ENCODE measurements at places on chromosomes 2 and 18. TPM values are rescaled to one million over a fixed set of nuclear protein-coding genes. Genes with fewer than 3 reads are reported as not detected.

GRCh38 chr18:44465381-44465841 lies 215.3 kb upstream of the SETBP1 start:
- DNase-seq, result no peak

- DNase-seq, result no peak
Observed at GRCh38 chr2:50718146-50718545, 313.8 kb downstream of the NRXN1 start.

- DNase-seq, result peak; percentile 75
Observed at GRCh38 chr2:71452565-71452964, 796 bp upstream of the DYSF start.

DNA sequence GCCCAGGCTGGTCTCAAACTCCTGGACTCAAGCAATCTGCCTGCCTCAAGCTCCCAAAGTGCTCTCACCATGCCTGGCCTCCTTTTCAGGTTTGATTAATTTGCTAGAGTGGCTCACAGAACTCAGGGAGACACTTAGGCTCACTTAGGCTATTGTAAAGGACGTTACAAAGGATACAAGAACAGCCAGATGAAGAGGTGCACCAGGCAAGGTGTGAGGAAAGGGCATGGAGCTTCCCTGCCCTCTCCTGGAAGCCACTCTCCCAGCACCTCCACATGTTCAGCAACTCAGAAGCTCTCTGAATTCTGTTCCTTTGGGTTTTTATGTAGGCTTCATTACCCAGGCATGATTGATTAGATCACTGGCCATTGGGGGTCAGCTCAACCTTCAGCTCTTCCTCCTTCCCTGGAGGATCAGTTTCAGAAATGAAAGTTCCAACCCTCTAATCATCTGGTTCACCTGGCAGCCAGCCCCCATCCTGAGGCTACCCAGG lies 78.7 kb upstream of the RGPD5 start:
- DNase-seq, result peak; percentile 14

GRCh38 chr2:70766357-70767078 lies 1.5 kb downstream of the ADD2 start:
- DNase-seq, result no peak

DNA sequence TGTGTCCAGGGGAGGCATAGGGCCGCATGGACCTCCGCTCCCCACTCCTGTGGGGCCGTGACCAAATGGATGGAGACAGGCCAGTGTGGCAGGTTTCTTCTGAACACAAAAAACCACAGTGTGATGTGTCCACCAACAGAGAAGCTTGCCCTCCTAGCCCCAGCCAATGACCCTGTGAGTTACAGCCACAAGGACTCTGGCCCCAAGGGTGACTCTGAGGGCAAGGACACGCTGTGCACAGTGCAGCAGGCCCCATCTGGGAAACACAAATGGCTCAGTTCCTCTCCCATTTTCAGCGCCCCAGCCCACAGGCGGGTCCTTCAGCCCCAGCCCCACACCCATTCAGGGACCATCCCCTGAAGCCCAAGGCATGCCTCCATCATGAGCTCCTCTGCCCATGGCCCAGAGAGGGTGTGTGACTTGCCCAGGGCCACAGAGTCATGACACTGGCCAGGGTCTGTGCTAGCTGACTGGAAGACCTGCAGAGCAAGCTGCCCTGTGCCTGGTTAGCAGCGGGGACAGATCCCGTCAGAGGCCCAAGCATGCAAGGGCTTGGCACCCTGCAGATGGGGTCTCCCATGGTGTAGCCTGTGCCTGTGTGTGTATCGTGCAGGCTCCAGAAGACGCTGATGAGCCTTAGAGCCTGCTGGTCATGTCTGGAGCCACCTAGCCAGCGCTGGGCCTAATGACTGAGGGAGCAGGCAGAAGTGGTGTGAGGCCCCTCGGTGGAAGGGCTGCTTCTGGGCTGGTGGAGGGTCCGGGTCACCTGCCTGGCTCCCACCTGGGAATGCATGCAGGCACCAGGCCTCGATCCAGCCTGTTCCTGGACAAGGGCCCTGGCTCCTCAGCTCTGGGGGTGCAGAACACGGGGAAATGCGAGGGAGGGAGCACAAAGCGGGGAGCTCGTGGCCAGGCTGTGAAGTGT lies 47.7 kb downstream of the HS6ST1 start:
- DNase-seq, result no peak

- DNase-seq, result no peak
Observed at GRCh38 chr2:143720095-143720664, 591.0 kb downstream of the ARHGAP15 start.

DNA sequence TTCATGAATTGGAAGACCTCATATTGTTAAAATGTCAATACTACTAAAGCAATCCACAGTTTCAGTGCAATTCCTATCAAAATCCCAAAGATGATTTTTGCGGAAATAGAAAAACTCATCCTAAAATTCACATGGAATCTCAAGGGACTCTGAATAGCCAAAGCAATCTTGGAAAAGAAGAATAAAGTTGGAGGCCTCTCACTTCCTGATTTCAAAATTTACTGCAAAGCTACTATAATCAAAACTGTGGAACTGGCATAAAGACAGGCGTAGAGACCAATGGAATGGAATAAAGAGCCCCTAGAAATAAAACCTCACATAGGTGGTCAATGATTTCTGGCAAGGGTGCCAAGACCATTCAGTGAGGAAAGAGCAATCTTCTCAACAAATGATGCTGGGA lies 42.3 kb downstream of the ACOXL start:
- DNase-seq, result no peak

DNA sequence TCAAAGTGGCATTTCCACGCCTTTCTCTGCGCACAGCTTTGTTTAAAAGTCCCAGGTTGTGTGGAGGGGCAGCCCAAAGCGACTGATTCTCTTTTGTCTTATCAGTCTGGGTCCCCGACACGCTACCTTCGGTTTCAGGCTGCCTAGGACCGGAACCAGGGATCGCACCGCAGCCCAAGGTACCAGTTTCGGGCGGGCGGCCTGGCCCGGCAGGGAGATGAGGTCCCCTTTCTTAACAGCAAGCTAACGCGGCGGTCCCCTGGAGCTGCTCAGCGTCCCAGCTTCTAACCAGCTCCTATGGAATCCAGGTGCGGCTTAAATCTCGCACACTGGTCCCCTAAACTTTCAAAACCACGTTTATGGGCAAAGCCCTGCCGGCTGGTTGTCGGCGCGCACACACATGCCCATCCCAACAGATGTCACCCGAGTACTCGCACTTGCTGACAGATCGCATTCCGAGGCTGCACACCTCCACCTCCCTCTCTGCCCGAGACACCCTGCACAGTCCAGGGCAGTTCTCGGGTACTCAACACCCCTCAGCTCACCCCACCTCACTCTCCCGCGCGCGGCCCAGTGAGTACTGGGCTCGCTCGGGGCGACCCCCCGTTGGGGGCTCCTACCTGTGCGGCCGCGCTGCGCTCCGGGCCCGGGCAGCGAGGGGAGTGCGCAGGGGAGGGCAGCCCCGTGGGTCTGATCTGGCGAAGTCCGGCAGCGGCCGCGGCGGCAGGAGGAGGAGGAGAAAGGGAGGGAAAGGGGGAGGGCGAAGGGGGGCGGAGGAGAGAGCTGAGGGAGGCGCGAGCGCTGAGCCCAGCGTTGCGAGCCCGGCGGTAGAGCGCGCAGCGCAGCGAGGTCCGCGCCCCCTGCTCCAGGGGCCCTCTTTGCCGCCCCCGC lies at the start of gene EFEMP1:
Gene EFEMP1 (minus strand): TSS at position 692 of the 891 bp plus-strand sequence. CDS start 1,342 bp downstream, outside the sequence.
- peak; percentile 5 for DNase-seq

DNA sequence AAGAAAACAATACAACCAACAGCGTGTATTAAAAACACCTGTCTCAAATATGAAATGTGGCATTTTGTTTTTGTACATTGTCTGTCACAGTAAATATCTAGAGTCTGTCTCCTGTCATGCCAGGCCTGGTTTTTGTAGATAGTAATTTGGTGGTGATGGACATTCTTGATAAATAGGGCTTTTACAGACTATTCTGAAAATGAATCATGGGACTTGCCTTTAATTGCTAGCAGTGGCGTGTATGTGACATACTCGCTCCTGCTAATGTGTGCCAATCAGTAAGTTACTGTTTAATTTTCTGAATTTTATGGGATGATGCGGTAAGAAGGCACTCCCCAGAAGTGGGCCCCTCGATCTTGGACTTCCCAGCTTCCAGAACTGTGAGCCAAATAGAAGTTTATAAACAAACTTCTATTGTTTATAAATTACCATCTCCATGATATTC lies 83.7 kb downstream of the TANC1 start:
- DNase-seq, result no peak

- DNase-seq, result no peak
Observed at GRCh38 chr2:151904807-151905206, 76.6 kb upstream of the ARL5A start.

- no peak for DNase-seq
Observed at GRCh38 chr2:233040571-233040970, 8.1 kb downstream of the NEU2 start.

DNA sequence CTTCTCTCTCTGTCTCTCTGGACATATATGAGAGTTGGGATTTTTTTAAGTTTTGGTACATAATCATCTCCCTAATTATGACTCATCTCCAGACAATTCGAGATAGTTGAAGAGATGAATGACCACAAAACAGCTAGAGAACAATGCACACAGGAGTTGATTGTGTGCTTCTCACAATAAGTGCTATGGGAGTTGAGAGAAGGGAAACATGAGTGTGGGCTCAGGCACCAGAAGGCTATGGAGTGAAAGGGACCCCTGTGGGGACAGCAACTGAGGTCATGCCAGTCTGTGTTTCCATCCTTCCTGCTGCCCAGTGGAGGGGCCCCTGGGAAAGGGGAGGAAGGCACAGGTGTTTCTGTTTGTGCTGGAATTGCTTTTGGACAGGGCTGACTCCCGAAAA lies 6.5 kb upstream of the YWHAQ start:
- no peak for DNase-seq

DNA sequence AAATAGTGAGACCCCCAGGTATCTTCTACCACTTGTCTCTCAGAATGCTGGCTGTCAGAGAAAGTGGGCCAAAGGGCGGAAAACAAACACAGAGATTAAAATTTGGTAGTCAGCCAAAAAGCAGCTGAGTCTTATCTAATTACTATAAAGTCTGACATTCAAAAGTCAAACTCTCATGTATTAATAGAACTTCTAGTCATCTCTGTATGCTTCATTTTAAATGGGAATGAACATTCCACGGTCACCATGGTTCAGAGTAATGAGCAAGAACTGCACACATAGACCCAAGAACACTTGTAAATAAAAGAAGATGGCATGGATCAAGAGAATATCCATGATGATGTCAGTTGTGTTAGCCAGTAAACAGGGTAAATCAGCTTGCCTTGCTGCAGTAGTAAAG lies 1267.0 kb upstream of the CHAC2 start:
- DNase-seq, result no peak

Gene CCDC88A
- total RNA-seq, result 10.7 TPM

Gene VWC2L
- total RNA-seq, result not detected

Gene TTC31
- total RNA-seq, result 29.5 TPM

Gene HAAO
- total RNA-seq, result 0.52 TPM

Gene TTC39C
- total RNA-seq, result 39.9 TPM

Gene KIAA2012
- not detected for total RNA-seq

Gene MC2R
- not detected for total RNA-seq

Gene CCDC74B
- 4.1 TPM for total RNA-seq

Gene RAB11FIP5
- 7.3 TPM for total RNA-seq

Gene LIPT1
- total RNA-seq, result 7.0 TPM

Gene HMSD
- total RNA-seq, result 31.7 TPM

Gene RNF144A
- total RNA-seq, result 50.6 TPM

Gene REG3G
- total RNA-seq, result not detected

Gene CDKL4
- not detected for total RNA-seq

Gene ROCK2
- total RNA-seq, result 8.4 TPM

Data from activated naive CD4-positive, alpha-beta T cell treated with anti-CD3 and anti-CD28 coated beads for 36 hours (primary cell).